Right forelimb (tissue), 1 donor: ENCODE measurements at places on chromosomes 6 and 20.

- DNase-seq: no peak
Measured at GRCh38 chr6:106803188-106803587, 171.3 kb downstream of the CD24 start.

- no peak for DNase-seq
Measured at GRCh38 chr20:46566125-46566524, 15.7 kb upstream of the OCSTAMP start.

DNA sequence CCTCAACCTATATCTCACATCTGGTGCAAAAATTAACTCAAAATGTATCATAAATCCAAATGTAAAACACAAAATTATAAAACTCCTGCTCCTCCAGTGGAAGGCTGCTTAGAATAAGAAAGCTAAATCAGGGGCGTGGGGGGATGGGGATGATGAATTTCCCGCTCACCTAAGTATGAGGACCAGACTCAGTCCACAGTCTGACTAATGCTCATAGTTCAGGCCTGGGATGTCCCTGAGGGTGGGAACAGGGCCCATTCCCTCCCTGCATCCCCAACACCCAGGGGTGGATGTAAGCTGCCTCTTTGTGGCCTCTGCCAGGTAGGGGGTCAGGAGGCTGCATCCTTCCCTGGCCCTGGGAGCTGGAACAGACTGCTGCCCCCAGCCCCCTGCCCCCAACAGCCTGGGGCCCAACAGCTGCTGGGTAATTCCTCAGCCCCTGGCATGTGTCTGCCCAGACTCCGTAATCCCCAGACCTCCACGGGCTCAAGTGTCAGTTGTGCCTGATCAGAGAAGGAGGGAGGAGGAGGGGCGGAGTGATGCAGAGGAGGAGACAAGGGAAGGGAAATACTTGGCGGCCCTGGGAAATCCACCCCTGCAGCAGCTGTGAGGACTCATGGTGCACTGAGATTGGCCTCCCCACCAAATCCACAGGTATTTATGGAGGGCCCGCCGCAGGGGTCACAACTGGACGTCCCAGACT is 224.5 kb downstream of the PREX1 start:
- DNase-seq: peak; percentile 49

- DNase-seq: no peak
Measured at GRCh38 chr6:29647927-29648642, 8.8 kb upstream of the MOG start.

- DNase-seq: peak; percentile 62
Measured at GRCh38 chr20:3889489-3890397, 556 bp downstream of the PANK2 start.
